ENCODE measurements at places on chromosomes 4 and X.

- DNase-seq: no peak
Measured at GRCh38 chr4:77600521-77601451, 4.8 kb upstream of the CXCL13 start.

GRCh38 chr4:78417603-78418002 is 134.0 kb upstream of the ANXA3 start:
- no peak for DNase-seq

GRCh38 chr4:172546782-172547181 is 621.8 kb upstream of the GALNT7 start:
- DNase-seq: no peak

DNA sequence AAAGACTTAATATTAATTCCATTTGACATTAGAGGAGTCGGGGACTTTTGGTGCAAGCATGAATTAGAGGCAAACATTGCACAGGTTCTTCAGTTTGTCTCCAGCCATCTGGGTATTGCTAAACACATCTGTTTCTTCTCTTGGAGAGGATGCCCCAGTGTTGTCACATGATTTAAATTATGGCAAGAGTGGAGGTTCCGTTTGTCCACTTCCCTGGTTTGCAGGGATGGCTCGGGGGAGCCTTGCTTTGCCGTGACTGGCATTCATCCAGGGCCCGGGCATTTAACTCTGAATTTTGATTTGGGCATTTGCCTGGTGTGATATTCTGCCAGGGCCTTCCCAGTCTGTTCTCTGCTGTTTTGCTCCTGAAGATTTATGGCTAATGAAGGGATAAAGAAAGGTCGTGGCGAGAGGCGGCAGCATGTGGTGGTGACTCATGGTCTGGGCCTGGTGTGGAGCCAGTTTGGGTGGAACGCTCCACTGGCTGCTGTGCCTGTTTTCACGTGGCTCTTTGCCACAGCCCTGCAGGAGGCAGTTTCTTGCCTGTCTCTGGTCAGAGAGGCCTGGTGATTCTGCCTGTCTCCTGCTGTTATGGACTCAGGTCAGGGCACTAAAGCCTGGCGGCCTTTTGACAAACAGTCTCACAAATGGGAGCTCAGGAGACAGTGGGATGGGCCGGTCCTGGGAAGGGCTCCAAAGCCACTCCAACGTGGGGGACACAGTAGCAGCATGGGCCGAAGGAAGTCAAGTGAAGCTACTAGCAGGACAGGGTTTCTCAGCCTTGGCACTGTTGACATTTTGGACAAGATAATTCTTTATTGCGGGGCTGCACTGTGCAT is 99.4 kb upstream of the PGRMC2 start:
- no peak for DNase-seq

DNA sequence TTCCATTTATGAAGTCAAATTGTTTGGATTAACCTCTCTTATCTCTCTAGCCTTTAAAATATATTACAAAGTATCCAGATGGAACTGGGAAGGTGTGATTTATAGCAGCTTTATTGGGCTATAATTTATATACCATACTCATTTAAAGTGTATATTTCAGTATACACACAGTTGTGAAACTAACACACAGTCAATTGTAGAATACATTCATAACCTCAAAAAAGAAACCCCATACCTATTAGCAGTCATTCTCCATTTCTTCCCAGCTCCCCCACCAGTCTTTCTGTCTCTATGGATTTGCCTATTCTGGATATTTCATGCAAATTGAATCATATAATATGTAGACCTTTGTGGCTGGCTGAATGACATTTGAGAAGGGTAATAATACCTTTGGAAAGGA is 7.6 kb upstream of the NAP1L5 start:
- no peak for DNase-seq

GRCh38 chrX:10098270-10098713 is 58.5 kb upstream of the CLCN4 start:
- DNase-seq: no peak

DNA sequence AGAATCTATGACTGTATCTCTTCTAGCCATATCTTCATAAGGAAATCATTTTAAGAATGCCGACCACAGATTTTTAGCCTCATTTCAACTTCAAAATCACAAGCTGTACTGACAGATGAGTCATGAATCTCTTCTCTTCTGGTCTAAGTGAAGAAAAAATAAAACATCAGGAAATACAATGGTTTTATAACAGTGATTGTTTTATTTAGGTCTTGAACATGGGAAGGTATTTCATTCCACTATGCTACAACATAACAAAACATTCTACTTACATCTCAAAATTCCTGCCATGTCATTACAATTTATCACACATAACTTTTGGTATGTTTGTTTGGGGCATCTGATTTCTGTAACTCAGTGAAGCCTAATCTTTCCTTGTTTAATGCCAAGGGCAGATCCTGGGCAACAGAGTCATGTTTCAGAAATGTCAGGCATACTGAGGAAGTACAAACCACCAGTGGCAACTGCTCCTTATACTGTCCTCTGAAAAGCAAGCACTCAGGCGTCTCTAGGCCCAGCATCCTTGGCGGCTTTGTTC is 325.0 kb downstream of the PDHA2 start:
- no peak for DNase-seq

- peak; percentile 19 for DNase-seq
Measured at GRCh38 chr4:122500852-122501501, 44.5 kb upstream of the IL2 start.

GRCh38 chr4:128831531-128832242 is 22.2 kb downstream of the JADE1 start:
- DNase-seq: no peak

GRCh38 chrX:38817004-38817703 is 15.9 kb downstream of the MID1IP1 start:
- DNase-seq: no peak

DNA sequence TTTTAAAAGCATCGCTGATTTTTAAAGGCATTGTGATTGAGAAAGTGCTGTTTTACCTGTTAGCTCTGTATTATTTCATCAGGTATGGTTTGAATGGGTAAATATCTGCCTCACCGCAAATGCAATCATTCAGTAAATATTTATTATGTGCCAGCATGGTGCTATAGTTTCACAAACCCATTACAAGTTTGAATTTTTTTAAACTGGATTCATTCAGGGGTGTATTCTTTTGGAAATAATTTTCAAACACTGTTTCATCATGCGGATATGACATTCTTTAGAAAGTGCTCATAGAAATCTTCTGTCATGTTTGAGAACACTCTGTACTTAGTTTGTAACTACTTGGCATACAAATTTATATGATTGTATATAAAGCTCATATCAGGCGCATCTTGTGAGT is 37.2 kb downstream of the LIMCH1 start:
- DNase-seq: no peak

GRCh38 chr4:148445071-148445859 is 3.1 kb upstream of the NR3C2 start:
- DNase-seq: peak; percentile 50

DNA sequence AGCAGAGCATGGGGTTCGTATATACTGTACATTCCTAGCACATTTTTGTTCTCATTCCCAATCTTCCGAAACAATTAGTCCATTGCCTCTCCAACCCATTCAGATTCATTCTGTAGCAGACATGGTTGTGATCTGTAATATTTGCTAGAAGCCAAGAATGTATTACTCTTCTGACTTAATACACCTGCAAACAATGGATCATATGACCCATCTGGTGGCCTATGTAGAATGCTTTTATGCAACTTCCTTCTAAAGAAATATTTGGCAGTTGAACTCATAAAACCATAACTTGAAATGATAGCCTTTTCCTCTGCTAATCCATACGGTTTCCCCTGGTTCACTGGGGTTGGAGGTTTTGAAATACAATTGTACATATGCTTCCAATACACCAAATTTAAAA is 32.8 kb upstream of the SGMS2 start:
- no peak for DNase-seq

GRCh38 chr4:121788896-121789295 is 12.2 kb upstream of the EXOSC9 start:
- no peak for DNase-seq

DNA sequence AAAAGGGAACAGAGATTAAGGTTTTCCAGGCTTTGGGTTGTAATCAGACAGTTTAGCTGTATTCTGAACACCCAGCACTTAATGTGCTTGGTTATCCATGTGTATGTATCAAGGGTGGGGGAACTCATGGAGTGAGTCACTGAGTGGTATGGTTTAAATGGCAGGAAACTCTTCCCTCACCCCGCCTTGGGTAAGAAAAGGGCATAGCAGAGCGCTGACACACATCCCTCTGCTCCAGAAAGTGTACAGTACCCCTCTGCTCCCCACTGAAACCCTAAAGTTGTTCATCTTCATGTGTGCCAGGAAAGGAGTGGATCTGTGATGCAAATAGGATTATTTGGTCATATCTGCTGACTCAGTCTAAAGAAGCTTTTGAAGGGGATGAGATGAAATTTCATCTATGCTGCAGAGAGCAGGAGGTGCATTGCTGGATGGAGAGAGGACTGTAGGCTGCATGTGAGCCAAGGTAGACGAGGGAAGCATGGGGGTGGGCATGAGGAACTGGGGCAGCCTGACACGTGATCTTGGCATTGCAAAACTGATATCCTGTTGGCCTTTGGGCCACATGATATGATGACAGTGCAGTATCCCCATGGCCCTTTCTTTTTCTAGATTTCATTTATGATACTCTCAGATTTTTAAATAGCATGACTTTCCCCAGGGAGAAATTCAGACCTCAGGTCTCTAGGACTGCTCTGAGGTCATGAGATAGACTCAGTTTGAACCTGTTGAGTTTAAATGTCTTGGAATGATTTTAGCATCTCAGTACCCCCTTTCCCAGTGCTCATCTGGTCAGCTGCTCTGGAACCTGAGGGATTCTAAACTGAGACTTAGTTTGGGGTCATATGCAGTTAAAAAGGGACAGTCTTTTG is 84.8 kb downstream of the TMEM164 start:
- DNase-seq: no peak

DNA sequence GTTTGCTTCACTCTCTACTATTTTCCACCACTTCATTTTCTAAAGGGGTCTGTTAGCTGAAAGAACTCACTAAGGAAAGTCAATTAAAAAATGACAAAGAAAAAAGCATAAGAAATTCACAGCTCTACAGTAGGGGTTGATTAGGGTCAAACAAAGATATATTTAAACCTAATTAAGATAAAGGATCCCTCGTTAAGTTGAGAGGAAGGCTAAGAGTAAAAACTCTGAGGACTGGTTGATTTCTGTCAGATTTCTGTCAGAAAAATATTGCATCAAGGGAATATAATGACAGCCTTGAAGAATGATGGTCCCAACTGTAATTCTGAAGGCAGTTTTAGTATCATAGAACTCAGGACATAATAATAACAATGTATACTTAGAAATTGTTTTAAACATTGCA is 218.0 kb downstream of the QDPR start:
- no peak for DNase-seq

DNA sequence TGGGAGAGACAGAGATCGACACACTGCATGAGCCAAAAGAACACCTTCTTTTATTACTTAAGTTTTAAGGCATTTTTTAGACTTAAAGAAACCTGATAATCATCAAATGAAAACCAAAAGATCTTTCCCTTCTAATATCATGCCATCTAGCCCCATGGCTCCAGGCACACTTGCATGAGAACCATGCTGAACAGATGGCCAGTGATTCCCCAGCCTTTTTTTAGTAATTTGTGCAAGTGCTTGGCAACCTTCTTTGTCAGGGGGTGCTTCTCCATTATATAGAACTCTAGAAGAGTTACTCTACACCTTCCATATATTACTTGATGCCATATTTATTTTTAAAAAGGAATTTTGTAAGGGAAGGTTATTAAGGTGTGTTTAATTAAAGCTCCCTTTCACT is 182.2 kb upstream of the TEX13C start:
- no peak for DNase-seq

GRCh38 chr4:121877041-121877773 is 6.9 kb upstream of the BBS7 start:
- DNase-seq: peak; percentile 14

DNA sequence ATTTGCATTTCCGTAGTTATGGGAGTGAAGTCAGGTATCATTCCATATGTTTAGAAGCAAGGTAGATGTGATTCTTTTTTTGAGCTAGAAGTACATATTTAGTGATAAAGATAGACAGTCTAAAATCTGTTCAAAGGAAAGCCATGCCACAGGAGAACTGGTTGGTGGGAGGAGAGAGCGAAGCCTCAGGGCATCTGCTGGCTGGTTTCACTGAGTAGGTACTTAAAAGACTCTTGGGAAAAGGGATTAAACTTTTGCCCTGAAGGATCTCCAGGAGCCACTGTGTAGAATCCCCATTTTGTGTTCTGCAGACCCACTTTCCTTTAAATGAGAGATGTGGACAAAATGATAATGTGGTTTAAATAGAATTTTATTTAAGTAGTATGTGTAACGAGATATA is 89.6 kb downstream of the SHROOM2 start:
- DNase-seq: no peak

GRCh38 chrX:74510401-74510800 is 89.1 kb downstream of the SLC16A2 start:
- DNase-seq: no peak

DNA sequence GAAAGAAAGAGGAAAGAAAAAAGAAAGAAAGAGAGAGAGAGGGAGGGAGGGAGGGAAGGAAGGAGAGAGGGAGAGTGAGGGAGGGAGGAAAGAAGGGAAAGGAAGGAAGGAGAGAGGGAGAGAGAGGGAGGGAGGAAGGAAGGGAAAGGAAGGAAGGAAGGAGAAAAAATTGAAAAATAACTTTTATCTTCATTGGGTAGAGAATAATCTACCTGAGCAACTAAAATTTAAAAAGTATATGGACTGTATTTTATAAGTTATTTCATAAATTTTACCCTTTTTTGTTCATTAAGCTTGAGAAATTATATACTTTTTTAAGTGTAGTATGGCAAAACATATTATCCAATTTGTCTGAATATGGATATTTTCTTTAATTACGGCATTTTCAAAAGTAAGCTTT is 32.0 kb downstream of the ARSJ start:
- DNase-seq: no peak

- no peak for DNase-seq
Measured at GRCh38 chr4:116755051-116755450, 330.3 kb downstream of the TRAM1L1 start.

GRCh38 chrX:2608638-2609430 is 82.3 kb upstream of the CD99 start:
- DNase-seq: peak; percentile 71

All from glutamatergic neuron (in vitro differentiated cells).